ENCODE measurements at places on chromosomes 16 and 17.

- no peak for DNase-seq
These were observed 4.8 kb downstream of the HSPB9 start for GRCh38 chr17:42127414-42127813.

GRCh38 chr16:49617016-49617629 is 238.8 kb downstream of the ZNF423 start:
- no peak for DNase-seq

GRCh38 chr16:86220561-86220960 is 289.8 kb upstream of the FOXF1 start:
- no peak for DNase-seq

GRCh38 chr17:51154176-51154575 is 817 bp downstream of the NME1 start:
- peak; percentile 17 for DNase-seq

- peak; percentile 90 for DNase-seq
These were observed 4.6 kb downstream of the DHX58 start for GRCh38 chr17:42107597-42108576.

All from B cell (primary cell).